ENCODE measurements at places on chromosomes 16 and 17. TPM values are rescaled to one million over a fixed set of nuclear protein-coding genes. Genes with fewer than 3 reads are reported as not detected.

GRCh38 chr17:78645421-78646295, 68.5 kb upstream of the DNAH17 start:
- H3K27me3 ChIP-seq = no peaks in the 10 kb centered on the region
- H3K4me3 ChIP-seq = no peak overlapping the region
- no peak for DNase-seq
- no peaks in the 10 kb centered on the region for H3K4me1 ChIP-seq

DNA sequence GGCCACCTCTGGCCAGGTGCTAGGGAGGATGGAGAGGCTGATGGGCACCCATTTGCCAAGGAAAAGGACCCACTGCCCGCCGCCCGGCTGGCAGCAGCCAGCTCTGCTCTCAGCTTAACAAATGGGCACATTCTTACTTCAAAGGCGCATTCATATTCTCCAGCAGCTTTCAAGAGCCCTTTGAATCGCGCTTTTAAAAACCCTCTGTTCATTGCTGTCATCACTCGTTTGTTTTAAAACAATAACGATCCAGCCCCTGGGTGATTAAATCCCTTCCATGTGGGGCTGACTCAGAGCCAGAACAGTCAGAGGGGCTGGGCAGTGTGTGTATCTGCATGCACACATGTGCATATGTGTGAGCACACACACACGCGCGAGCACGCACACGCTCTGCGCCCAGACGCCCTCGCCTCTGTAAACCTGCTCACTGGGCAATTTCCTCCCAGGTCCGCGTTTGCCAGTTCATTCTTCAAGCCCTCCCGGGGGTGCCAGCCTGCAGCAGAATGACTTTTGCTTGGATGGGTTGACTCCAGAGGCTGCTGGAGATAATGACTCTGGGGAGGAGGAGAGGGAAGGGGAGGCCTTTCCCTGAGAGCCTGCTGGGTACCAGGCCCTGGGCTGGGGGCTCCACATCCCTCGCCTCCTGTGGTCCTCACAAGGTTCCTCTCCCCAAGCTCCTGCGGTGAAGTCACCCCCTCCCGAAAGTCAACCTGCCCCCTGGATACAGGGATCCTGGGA, 133.1 kb downstream of the SDK2 start:
- no peaks in the 10 kb centered on the region for H3K36me3 ChIP-seq
- H3K27ac ChIP-seq = no peak overlapping the region
- no peaks in the 10 kb centered on the region for H3K27me3 ChIP-seq
- H3K4me3 ChIP-seq = no peak overlapping the region

- DNase-seq = no peak
- H3K4me1 ChIP-seq = no peaks in the 10 kb centered on the region
- no peak overlapping the region for H3K27ac ChIP-seq
Measured at GRCh38 chr17:72077326-72077960, 43.4 kb upstream of the SOX9 start.

DNA sequence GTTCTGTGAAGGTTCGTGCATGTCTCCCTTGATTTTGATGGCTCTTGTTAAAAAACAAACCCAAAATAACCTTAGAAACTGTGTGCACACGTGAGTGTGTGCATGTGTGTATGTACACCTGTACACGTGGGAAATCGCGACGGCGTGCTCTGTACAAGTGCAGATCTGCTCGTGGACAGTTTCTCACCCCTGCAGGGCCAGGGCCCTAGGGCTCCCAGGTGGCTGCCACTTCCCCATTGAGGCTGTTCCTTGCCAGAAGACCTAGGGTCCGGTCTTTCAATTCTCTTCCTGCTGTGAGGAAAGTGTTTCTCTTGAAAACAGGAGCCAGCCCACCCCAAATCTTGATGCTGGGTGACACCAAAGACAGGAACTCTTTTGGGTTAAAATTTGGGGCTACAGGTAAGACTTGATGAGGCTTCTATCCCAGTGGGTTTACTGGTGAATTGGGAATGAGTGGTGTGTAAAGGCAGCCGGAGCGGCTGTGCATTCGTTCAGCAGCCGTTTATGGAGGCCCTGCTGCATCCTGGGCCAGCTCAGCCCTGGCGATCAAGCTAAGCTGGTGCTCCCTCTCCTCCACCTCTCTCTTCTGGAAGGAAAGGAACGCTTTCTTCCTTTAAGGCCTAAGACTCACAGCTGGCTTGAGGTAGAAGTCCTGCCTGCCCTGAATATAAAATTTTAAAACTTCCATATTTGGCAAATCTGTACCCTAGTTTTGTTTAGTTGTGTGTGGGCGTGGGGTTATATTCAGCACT, 137.9 kb downstream of the CLEC16A start:
- no peaks in the 10 kb centered on the region for H3K27me3 ChIP-seq
- no peak overlapping the region for H3K27ac ChIP-seq
- no peaks in the 10 kb centered on the region for H3K36me3 ChIP-seq

FOXC2 gene
- 0.36 TPM for total RNA-seq

ODF4 gene
- total RNA-seq = not detected

DNA sequence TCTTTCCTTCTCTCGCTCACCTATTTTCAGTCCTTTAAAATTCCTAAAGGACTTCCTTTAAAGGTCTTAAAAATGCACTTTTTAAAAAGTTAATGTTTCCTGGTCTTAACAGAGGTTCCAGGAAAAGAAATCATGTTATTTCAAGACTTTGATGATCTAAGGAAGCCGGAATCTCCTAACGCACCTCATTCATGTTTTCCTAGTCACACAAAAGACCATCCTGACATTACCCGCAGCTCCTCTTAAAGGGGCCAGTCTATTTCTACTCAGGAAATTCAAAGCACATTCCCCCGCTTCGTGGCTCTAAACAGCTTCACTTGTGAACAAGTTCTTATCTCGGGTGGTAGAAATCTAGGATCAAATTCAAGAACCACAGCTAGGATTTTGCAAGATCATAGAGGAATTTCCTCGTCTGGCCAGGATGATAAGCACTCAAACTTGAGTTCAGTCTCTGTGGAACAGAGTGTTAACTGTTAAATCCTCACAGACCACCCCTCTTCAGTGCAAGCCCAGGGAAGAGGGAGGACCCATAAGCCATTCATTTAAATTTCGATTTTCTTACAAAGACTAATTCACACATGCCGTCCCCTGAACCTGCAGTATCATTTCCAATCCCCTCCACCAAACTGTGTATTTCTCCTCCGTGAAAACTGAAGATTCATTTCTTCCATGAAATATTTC, 137.1 kb upstream of the AXIN2 start:
- no peaks in the 10 kb centered on the region for H3K27me3 ChIP-seq
- H3K27ac ChIP-seq = no peak overlapping the region
- H3K36me3 ChIP-seq = no peaks in the 10 kb centered on the region
- peaks cover 4% of the 10 kb centered on the region for H3K4me1 ChIP-seq
- no peak overlapping the region for H3K4me3 ChIP-seq

DNA sequence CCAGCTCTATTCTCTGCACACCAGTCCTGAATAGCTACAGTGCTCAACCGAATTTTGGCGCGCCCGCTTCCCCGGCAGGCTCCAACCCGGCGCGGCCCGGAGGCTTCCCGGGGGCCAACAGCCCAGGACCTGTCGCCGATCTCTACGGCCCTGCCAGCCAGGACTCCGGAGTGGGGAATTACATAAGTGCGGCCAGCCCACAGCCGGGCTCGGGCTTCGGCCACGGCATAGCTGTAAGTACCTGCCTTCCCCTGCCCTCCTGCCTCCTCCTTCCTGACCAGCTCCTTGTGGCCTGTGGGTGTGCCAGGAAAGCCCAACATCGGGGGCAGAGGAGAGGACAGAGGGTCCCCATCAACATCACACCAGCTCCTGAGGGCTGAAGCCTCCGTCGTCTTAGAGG, 70.2 kb downstream of the CCDC182 start:
- H3K4me1 ChIP-seq = no peaks in the 10 kb centered on the region
- no peak for DNase-seq
- no peak overlapping the region for H3K27ac ChIP-seq
- no peaks in the 10 kb centered on the region for H3K36me3 ChIP-seq

ODAD4 gene
- total RNA-seq = 3.1 TPM

DNA sequence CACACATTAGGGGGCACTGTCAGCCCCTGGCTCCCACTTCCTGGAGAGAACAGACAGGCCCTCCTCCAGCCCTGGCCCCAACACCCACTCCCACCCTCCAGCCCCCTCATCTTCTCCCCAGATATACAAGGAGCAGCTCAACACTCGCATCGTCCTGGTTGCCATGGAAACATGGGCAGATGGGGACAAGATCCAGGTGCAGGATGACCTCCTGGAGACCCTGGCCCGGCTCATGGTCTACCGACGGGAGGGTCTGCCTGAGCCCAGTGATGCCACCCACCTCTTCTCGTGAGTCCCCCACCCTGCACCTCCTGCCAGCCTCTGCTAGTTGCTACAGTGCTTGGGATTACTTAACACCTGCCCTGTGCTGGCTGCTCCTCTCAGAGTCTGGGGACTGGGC, 14.4 kb downstream of the ADAM11 start:
- no peaks in the 10 kb centered on the region for H3K27me3 ChIP-seq
- no peaks in the 10 kb centered on the region for H3K4me1 ChIP-seq
- H3K36me3 ChIP-seq = no peaks in the 10 kb centered on the region
- no peak overlapping the region for H3K4me3 ChIP-seq
- DNase-seq = no peak

- no peaks in the 10 kb centered on the region for H3K36me3 ChIP-seq
- H3K27me3 ChIP-seq = no peaks in the 10 kb centered on the region
- H3K4me3 ChIP-seq = no peak overlapping the region
- no peak overlapping the region for H3K27ac ChIP-seq
Measured at GRCh38 chr17:62688398-62689160, 61.1 kb downstream of the MRC2 start.

PGAP6 gene
- 32.9 TPM for total RNA-seq

GRCh38 chr16:3829631-3830536, 50.6 kb downstream of the CREBBP start:
- peaks cover 4% of the 10 kb centered on the region for H3K4me1 ChIP-seq
- no peak overlapping the region for H3K4me3 ChIP-seq
- no peaks in the 10 kb centered on the region for H3K27me3 ChIP-seq
- no peak overlapping the region for H3K27ac ChIP-seq
- DNase-seq = no peak

Data from ovary (tissue), 10 donors.